Stimulated activated CD4-positive, alpha-beta T cell treated with anti-CD3 and anti-CD28 coated beads, Interleukin-2, amount 100 ng/mL, for 24 hours (primary cell): ENCODE measurements at places on chromosomes 11 and 22.

- no peak for DNase-seq
Observed at GRCh38 chr22:44889255-44889878, 120.4 kb downstream of the PHF21B start.

- DNase-seq, result no peak
Observed at GRCh38 chr22:42281706-42282251, 11.3 kb upstream of the TCF20 start.

GRCh38 chr11:64566915-64567891 is 23.8 kb upstream of the SLC22A12 start:
- DNase-seq, result no peak

GRCh38 chr11:65857500-65857852 is 504 bp downstream of the CFL1 start:
- DNase-seq, result no peak

DNA sequence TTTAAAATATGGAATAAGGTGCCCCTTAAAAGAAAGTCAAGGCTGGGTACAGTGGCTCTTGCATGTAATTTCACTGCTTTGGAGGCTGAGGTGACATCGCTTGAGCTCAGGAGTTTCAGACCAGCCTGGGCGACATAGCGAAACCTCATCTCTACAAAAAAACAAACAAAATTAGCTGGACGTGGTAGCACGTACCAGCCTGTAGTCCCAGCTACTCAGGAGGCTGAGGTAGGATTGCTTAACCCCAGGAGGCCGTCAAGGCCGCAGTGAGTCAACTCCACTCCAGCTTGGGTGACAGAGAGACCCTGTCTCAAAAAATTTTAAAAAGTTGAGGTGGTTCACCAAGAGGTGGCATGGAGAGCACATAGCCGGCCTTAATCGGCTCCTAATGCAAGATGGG is 17.7 kb upstream of the ADORA2A start:
- DNase-seq, result no peak

DNA sequence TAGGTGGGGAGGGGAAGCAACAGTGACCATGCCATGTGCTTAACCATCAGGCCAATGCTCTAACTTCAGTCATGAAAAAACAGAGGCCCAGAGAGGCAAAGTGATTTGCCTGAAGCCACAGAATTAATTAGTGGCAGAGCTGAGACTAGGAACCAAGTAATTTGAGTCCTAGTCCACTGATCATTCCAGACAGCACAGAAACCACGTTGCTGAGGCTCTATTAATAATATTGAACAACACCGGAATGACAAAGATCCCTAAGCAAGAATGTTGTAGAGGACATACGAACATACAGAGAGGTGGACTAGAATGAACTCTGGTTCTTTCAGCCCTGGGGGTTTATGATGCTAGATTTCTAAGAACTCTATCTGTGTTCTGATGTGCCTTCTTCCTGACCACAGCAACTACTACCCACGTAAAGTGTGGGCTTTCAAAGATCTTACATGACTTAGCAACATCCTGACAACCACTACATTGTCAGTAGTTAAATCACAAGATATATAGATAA is 92.3 kb downstream of the GAB2 start:
- no peak for DNase-seq

- DNase-seq, result no peak
Observed at GRCh38 chr11:119483341-119483880, 60.4 kb upstream of the THY1 start.

DNA sequence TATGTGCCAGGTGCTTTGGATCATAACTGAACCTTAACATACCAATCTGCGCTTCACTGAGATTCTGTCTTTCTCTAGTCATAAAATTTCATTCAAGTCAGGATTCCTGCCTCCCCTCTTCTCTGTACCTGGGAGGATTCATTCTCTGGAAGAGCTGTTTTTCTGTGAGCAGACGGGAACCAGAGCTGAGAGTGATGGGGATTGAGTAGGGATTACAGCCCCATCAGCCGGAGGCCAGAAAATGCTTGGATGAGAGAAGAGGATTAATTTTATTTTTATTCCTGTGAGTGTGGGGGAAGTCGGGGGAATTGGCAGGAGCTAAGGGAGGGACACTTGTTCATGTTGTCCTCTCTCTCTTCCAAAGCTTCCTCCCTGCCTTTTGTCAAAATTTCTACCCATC is 4.7 kb downstream of the STX3 start:
- DNase-seq, result no peak

DNA sequence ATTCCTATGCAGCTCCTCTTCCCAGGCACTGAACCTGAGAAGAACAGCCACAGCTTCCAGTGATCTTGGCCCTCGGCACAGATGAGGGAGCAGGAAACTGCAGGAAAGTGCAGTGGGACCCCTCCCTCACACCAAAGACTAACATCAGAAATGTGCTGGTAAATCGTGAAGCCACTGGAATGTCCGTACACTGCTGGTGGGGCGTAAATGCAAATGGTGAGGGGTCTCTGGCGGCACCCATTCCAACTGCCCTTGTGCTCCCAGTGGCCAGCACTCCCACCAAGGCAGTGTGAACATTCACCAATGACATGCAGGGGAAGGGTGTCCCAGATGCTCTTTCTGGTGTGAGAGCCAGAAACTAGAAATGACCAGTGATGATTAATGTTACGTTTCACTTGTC is 574.0 kb downstream of the BRD1 start:
- no peak for DNase-seq

- no peak for DNase-seq
Observed at GRCh38 chr11:2942447-2942846, 13.2 kb upstream of the PHLDA2 start.

GRCh38 chr11:429391-429790 is 12.4 kb downstream of the ANO9 start:
- DNase-seq, result no peak

DNA sequence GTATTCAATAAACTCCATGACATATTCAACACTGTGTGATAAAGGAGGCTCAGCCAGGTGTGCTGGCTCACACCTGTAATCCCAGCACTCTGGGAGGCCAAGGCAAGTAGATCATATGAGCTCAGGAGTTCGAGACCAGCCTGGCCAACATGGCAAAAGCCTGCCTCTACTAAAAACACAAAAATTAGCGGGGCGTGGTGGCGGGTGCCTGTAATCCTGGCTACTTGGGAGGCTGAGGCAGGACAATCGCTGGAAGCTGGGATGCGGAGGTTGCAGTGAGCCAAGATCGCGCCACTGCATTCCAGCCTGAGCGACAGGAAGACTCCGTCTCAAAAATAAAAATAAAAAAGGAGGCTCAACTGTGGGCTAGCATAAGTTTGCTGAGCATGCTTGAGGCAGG is 4.1 kb upstream of the SLC25A18 start:
- no peak for DNase-seq

DNA sequence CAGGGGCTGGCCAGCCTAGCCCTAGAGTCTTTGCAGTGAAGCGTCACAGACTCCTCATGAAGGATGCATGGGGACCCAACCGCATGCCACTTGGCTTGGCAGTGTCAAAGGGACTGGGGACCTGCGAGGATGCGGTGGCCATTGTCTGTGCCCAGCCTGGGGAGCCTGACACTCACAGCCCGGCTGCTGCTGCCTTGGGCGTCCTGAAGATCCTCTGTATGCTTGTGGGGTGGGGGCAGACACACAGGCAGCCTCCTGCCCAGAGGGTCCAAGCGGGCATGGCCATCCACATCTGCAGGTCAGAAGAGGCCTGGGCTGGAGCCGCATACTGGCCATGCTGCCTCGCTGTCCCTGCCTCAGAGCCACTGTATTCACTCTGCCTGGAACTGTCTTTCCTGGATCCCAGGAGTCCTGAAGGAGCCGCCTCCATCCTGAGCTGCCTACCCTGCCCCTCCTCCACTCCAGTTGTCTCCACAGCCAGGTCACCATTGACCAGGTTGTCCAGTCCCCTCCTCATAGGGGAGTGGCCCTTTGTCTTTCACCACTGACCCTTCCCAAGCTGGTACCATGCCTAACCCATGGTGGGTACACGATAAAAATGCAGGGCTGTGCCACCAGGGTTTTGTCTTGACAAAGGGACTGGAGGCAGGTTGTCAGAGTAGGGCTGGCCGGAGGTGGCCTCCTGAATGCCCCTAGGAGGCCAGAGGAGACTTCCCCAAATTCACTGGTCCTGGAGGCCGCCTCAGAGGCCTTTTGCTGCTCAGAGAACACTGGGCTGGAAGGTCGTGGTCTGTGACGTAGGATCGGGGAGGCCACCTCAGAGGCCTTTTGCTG is 107.0 kb downstream of the KCNQ1OT1 start:
- no peak for DNase-seq

- no peak for DNase-seq
Observed at GRCh38 chr11:64371201-64371600, 12.2 kb downstream of the RPS6KA4 start.

- no peak for DNase-seq
Observed at GRCh38 chr11:111419641-111420327, 40.7 kb upstream of the POU2AF1 start.

DNA sequence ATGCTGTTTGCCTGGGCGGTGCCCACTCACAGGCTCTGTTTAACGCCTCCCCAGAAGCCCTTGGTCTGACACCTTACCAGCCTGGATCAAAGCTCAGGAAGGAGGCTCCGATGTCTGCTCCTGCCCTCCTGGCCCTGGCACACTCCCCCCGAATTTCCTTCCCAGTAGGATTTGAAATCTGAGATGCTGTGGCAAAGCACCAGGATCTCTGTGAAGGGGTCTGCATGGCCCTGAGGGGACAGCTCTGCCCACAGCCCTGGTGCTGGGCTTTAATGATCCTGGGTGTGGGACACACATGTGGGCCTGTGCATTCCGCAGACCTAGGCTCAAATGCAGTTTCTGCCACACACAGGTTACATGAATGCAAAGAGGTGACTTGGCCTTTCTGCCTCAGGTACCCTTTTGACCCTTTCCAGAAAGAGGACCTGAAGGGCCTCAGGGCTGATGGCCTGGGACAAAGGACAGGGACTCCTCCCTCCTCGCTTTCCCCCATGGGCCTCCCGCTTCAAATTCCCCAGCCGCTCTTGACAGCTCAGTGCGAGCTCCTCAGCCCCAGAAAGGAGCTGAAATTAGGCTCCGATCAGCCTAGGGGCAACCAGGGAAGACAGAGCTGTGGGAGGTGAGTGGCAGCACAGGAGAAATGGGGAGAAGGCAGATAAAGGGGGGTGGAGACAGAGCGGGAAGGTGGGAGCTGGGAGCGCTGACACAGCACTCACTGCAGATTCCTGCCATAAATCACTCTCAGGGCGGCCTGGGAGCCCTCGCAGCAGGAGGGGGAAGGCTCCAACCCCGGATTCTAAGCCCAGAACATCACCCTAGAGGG is 41.3 kb downstream of the TRIM29 start:
- no peak for DNase-seq

DNA sequence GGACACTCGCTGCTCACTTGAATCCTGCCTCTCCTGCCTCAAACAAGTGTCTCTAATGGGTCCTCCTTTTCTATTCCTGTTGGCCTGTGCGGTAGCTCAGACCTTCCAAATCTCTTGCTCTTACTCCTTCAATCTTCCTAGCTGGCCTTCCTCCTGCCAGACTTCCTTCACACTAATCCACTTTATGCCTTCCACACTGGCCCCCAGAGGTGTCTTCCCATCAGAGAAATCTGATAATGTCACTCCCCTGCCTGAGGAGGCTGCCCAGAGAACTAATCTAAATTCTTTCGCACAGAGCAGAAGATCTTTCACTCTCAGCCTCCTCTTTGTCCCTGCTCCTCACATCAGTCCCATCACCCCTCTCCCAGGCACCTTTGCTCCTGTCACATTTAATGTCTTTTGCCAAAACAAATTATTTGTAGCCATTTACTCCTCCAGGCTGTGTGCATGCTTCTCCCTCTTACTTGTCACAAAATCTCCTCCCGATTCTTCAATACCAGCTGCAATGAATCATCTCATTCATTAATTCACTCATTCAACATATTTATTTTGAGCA is 175.7 kb downstream of the MAML2 start:
- DNase-seq, result no peak

GRCh38 chr11:30511408-30511807 is 74.7 kb downstream of the MPPED2 start:
- DNase-seq, result no peak

- no peak for DNase-seq
Observed at GRCh38 chr11:130198964-130199363, 39.4 kb downstream of the ST14 start.
